LHCN-M2 (cell line): ENCODE measurements at places on chromosomes 5 and 9. TPM values are rescaled to one million over a fixed set of nuclear protein-coding genes. Genes with fewer than 3 reads are reported as not detected.
A peak's percentile ranks its signal among the peaks of the same experiment; 100 is the strongest.

DNA sequence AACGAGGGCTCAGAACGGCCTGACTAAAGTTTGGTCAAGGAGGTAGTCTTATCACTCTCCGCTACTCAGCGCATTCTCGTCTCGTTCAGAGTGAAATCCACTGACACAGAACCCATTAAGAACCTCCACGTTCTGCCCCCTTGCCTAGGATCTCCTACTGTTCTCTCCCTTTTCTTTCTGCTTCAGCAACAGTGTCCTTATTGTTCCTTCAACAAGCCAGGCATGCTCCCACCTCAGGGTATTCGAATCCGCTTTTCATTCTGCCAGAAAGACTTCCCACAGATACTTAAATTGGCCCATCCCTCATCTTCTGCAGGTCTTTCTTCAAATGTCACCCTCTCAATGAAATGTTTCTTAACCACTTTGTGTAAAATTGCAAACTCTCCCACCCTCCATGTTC lies 4.3 kb upstream of the ZNF354C start:
- DNase-seq: no peak

- DNase-seq: no peak
Measured at GRCh38 chr5:72988769-72989168, 32.9 kb downstream of the FCHO2 start.

DNA sequence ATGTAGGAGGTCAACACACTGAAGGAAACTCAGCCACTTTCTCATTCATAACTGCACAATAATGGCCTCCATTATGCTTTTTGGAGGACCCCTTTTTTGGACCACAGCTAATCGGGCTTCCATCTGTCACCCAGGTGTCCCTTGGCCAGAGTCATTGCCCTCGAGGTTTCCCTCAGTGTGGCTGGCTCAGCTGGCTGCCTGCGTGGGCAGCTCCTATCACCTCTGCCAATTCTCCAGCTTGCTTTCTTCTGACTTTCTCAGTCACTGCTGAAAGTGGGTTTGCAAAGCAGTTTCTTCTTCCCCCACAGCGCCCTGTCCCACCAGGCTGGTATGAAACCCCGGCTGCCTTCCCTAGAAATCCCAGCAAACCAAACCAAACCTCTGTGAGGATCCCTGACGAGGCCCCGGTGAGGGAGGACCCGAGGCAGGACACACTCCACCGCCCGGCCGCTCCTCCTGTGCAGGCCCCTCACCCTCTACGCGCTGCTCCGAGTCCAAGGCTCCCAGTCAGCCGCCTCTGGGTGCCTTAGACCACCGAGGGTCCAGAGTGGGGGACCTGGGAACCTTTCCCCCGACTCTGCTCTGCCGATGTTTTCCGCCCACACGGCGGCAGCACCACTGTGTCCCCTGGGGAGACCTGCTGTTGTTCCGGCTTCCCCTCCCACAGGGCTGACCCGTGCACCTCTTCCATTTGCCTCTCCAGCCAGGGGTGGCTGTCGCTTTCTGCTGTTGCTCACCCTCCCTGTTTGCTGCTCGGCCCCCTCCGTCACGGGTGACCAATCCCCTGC lies 109.5 kb downstream of the TENT4A start:
- no peak for DNase-seq

DNA sequence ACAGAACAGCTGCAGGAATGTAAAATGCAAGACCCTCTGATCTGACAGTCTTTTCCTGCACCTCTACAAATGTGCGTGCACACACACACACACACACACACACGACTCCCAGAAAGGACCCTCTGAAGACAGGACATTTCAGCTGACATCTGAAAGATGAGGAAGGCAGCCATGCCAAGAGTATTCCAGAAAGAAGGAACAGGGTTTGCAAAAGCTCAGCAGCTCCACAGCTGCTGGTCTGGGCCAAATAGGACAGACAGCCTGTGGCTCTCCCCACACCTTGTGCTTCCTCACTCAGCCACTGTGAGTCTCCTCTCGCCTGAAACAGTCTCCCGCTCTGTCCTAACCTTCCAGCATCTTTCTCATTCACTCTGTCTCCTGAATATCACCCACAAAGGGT lies 189.0 kb downstream of the PALM2AKAP2 start:
- peak; percentile 61 for DNase-seq

GRCh38 chr9:81474125-81474524 lies 215.2 kb downstream of the TLE1 start:
- no peak for DNase-seq

DNA sequence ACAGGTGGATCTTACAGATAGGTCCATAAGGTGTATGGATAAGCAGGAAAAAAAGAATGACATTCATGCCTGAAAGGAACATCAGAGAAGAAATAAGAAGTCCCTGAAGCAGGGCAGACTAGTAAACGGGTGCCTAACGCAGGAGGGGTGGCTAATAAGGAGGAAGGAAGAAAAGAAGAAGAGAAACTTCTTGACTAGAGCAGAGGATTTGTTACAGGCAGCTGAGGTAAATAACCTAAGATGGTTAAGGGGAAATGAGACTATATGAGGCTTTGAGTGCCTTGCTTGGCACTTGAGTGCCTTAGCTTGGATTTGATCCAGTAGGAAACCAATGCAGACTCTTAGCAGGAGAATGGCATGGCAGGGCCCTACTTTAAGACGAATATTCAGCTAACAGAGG lies 313.5 kb upstream of the PDE4D start:
- no peak for DNase-seq

- DNase-seq: no peak
Measured at GRCh38 chr5:8633259-8633658, 764.3 kb downstream of the MTRR start.

GRCh38 chr9:80204054-80204453 lies 632.3 kb downstream of the TLE4 start:
- no peak for DNase-seq

- peak; percentile 33 for DNase-seq
Measured at GRCh38 chr5:112703866-112704820, 33.5 kb upstream of the APC start.

GRCh38 chr5:8363138-8363537 lies 494.2 kb downstream of the MTRR start:
- DNase-seq: no peak

GRCh38 chr9:131012396-131012917 lies 3.5 kb downstream of the LAMC3 start:
- DNase-seq: no peak

DNA sequence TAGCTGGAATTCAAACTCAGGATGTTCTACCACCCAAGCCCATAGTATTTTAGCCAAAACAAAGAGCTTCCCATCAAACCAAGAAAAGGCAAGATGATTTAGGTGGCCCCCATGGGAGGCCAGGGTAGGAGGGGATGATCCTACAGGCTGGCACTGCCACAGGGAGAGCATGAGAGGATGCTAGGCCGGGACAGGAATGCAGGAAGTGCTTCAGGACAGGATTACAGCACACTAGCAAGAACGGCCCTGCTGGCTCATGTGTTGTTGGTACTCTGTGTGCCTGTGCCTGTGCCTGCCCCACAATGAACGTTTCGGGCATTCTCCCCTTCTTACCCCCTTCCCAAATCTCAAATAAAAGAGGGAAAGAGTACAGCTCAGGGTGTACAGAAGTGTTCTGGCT lies 110.7 kb upstream of the TRIM32 start:
- DNase-seq: no peak

- DNase-seq: no peak
Measured at GRCh38 chr9:136250676-136251075, 5.1 kb upstream of the QSOX2 start.

DNA sequence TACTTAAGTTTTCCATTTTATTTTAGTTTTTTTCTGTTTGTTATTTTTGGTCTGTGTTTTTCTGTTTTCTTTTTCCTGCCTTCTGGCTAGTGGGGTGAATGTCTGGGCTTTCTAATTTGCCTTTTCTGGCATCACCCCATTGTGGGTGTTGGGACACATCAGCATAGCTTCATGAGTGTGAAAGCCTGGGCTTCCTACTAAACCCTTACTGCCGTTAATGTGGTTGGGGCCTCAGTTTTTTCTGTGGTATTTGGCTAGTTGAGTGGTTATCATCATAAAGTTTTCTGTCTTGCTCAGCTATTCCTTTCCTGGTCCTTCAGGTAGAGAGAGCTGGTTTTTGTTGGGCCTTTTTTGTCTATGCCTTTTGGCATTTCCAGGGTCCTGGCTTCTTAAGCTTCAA lies 21.4 kb downstream of the C5orf47 start:
- no peak for DNase-seq

DNA sequence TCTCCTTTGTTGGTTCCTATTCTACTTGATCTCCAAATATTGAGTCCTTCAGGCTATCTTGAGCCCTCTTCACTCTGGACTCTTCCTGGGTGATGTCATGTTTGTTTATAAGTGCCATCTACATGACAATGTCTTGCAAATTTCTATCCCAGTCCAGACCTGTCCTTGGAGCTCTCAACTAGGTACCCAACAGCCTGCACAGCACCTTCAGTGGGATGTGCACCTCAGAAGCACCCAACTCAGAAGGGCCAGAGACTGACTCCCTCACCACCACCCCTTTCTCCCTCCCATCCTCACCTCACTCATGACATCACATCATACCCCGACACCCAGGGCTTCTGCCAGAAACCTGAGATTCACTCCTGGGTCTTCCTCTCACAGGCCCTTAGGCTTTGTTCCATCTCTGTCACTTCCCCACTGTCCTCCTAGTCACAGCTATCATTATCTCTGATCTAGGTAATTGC lies 14.4 kb downstream of the TXN start:
- no peak for DNase-seq

DNA sequence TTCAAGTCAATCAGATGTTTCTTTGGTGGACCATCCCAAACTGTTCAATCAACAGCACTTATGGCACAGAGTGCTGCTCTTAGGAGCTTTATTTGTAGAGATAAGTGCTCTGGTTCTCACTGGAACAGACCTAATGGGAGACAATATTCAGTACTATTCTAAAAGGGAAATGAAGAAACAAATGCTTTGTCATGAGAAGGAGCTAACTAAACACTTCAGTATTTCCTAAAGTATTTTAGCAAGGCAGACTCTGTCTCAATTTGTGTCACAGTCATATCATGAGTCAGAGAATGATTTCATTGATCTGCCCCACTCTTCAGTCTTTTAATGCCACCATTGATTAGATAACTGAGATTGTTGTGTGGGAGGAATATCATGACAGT lies 175.3 kb downstream of the SLF1 start:
- DNase-seq: peak; percentile 39

DNA sequence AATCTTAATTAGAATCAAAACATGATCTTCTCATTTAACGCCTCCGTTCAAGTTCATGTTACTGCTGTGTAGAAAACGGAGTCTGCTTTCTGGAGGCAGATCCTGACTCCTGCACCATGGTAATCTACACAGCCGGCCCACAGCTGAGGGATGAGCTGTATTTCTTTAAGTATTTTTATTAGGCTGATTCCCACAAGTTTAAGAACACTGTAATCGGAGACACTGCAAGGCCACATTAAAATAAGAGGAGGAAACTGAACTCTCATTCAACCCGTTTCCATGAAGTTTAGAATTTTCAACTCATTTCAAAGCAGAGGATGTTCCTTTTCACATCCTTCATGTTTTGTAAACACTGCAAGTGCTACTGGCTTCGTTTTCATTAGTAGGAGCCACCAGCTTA lies 372.2 kb downstream of the NFIB start:
- DNase-seq: peak; percentile 73

- peak; percentile 73 for DNase-seq
Measured at GRCh38 chr5:41707853-41708603, 162.2 kb downstream of the OXCT1 start.

- DNase-seq: no peak
Measured at GRCh38 chr9:132531195-132531594, 51.2 kb upstream of the BARHL1 start.

DNA sequence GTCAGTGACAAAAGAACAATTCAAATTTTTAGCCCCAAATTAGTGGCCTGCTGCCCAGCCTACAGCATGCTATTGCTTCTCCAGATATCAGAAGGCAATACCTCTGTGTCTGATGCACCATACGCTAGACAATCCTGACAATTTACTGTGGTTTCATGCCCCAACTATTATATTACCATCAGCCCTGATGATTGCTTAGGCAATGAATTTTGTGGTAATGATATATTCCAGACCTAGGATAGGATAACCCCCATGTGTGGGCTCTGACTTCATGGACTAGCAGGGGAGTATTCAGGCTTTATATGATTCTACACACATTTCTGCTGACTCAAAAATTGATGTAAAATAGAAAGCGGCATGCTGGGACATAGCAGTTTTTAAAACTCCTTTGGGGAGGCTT lies 168.7 kb upstream of the FST start:
- DNase-seq: no peak

DNA sequence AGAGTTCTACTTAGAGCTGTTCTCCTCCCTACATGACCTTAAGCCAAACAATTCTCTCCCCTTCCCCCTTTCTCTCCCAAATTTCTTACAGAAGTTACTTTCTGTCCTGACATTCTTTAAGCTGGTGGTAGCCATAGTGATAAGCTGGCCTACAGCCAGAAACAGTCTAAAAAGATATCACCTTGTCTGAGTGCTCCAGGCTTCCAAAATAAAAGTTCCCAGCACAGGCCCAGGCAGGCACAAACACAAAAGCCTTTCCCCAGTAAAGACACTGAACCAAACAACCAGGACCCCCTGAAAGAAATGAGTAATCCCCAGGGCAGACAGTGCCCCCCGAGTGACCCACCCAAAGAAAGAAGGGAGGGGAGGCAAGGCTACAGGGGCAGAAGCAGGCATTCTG lies 19.2 kb downstream of the SIL1 start:
- DNase-seq: no peak

- DNase-seq: peak; percentile 89
Measured at GRCh38 chr5:54249210-54250028, 61.0 kb downstream of the ARL15 start.

GRCh38 chr5:38562444-38563210 lies 6.2 kb upstream of the LIFR start:
- DNase-seq: no peak

DNA sequence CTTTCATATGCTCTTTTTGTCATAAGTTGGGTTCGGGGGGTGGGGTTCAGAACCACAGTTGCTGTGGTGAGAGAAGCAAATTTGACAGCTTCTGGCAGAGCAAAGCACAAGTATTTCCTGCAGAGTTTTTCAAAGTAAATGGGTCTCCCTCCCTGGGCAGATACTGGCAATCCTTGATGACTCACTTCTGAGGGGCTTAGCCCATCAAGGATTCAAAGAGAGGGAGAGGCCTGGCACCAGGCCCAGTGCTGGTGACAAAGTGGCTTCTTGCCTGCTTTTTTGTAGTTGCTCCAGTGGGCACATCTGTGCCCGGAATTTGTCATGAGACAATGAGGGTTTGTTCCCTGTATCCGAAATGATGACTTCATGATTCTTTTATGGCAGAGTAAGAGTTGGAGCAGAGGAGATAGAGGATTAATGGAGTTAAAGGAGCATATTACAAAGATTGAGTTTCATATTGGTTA lies 46.6 kb upstream of the TNC start:
- DNase-seq: peak; percentile 84

The MSMP gene
- not detected in 2 replicates for total RNA-seq

The ZNF366 gene
- 0.23 TPM in 1 of 2 replicates, not detected in the other for total RNA-seq

The PCDHGA7 gene
- 0.57 and 0.77 TPM in 2 replicates for total RNA-seq

The NDUFS6 gene
- 45.3 and 65.8 TPM in 2 replicates for total RNA-seq

The CENPK gene
- total RNA-seq: 41.5 and 42.8 TPM in 2 replicates

The FOXI1 gene
- total RNA-seq: not detected in 2 replicates

The FBXL7 gene
- 6.2 and 7.6 TPM in 2 replicates for total RNA-seq

The NRG2 gene
- not detected in 2 replicates for total RNA-seq

The ARHGEF37 gene
- 0.11 and 0.45 TPM in 2 replicates for total RNA-seq

The PCDHA1 gene
- total RNA-seq: 0.06 TPM in 2 replicates

The LRRC19 gene
- total RNA-seq: not detected in 2 replicates

The CDH9 gene
- total RNA-seq: not detected in 2 replicates

The NIPSNAP3A gene
- total RNA-seq: 27.0 and 28.9 TPM in 2 replicates

The NUDCD2 gene
- total RNA-seq: 6.7 and 7.9 TPM in 2 replicates

The NTRK2 gene
- total RNA-seq: not detected in 2 replicates

The TEK gene
- 2.6 and 3.3 TPM in 2 replicates for total RNA-seq
